ENCODE measurements at places on chromosomes 12 and 14.

DNA sequence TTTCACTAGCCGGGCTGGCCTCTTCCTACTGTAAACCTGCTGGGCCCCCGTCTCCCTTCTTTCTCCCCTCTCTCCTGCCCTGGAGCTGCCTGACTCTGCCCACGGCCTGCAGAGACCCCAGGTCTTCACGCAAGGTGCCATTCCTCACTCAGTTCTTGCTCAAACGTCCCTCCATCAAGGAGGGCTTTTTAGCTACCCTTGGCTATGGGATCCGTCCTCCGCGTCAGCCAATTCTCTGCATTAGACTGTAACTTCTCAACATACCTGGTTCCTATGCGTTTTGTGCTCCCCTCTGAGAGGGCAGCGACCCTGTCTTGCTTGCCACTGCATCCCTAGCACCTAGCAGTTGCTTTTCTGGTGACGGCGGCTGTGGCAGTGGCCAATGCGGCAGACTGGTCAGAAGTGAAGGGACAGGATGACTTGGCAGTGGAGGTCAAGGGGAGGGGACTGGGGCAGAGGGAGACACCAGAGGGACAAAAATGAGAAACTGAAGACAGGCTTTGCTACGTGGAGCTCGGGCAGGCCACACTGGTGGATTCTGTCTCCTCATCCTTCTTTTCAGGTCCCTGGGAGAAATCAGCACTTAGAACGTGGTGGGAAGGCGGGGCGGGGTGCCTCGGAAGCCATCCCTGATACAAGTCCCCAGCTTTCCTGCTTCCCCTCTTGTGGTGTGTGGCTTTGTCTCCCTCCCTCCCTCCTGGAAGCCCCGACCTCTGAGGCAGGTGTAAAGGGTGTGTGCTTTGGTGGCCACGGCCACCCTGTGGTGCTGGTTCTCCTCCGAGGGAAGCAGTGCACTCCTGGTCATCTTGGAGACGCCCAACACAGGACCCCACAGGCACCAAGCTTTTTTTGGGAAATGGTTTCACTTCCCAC is 1.8 kb downstream of the B3GNT4 start:
- DNase-seq = no peak

DNA sequence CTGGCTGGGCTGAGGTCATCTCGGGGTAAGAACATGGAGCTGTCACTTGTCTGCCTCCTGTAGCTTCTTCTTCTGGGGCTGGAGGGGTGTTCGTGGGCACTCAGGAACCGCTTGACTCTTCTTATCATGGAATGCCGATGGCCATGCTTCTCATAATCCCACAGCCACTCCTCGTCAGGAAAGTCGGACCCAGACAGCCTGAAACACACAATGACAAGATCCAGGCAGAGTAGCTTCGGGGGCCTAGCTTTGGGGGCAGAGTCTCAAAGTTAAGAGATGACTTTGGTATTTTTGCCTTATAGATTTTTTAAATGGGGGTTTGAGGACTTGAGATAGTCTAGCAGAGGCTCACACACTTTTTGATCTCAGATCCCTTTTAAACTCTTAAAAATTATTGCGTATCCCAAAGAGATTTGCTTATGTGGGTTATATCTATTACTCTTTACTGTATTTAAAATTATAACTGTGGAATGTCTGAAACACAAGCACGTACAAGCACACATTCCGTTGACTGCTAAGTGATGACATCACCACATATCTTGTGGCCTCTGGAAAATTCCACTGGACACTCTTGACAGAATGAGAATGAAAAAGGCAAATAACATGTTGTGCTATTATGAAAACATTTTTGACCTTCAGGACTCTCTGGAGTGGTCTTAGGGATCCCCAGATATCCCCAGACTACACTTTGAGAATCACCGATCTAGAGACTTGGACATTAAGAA is 43.3 kb downstream of the BEST3 start:
- DNase-seq = no peak

GRCh38 chr14:33081259-33081658 is 142.6 kb downstream of the NPAS3 start:
- DNase-seq = no peak

GRCh38 chr12:95809000-95809680 is 18.6 kb upstream of the NTN4 start:
- DNase-seq = no peak

GRCh38 chr12:26623136-26623535 is 209.9 kb downstream of the ITPR2 start:
- DNase-seq = no peak

DNA sequence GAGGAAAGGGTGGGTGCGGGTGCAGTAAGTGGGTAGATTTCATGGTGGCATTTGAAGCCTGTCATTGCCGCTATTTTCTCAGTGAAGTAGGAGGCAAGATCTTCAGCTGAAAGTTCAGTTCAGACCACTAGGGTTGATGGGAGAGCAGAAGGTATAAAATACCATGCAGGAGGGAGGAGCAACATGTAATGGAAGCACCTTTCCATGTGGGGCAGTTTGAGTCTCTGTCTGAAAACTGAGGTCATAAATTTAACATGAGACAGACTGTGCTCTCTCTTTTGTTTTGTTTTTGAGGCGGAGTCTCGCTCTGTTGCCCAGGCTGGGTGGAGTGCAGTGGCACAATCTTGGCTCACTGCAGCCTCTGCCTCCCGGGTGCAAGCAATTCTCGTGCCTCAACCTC is 22.7 kb downstream of the LRRC74A start:
- no peak for DNase-seq

DNA sequence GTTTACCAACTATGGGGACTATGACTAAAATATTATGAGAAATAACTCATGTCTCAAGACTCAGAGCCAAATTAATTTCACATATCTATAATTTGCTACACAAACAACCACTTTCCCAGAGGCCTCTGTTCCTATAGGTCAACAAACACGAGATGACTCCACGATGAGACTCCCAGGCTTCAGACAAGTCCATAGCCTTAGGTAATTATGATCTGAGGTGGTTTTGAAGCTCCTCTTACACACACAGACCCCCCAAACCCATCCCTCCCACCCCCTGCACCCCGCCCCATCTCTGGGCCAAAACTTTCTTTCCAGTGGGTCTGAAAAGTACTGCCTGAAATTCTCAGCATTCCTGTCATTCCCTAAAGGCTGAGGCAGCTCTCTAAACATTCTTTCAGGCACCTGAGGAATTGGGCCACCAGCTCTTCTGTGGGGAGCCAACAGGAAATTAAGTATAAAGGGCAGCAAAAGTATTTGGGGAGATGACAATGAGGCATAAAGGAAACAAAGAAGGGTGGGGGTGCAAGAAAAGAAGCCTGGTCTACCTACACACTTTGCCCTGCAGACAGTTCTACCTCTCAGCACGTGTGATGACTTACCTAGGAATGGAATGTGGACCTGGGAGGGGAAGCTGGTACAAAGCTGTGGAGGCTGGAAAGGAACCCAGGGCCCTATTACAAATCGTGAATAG is 143.6 kb downstream of the PAWR start:
- no peak for DNase-seq

DNA sequence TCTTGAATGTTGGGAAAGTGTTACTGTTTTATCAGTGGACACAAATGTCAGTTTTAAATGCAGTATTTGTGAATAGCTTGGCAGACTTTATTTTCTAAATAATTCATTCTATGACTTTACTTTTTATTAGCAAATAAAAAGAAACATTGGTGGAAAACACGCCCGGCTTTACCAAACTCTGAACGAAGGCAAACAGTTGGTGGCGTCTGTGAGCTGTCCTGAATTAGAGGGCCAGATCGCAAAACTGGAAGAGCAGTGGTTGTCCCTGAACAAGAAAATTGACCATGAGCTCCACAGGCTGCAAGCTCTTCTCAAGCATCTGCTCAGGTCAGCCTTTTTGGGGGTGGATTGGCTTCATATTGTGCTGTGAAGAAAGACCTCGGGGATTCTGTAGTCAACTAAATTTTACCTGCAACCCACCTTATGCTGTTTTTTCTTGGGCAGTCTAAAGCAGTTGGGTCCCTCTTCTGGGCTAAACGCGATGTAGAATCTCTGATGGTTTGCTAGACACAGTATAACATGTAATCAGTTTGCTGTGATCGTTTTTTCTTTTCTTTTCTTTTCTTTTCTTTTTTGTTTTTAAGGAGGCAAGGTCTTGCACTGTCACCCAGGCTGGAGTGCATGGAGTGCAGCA is 156.4 kb downstream of the ESR2 start:
- no peak for DNase-seq

DNA sequence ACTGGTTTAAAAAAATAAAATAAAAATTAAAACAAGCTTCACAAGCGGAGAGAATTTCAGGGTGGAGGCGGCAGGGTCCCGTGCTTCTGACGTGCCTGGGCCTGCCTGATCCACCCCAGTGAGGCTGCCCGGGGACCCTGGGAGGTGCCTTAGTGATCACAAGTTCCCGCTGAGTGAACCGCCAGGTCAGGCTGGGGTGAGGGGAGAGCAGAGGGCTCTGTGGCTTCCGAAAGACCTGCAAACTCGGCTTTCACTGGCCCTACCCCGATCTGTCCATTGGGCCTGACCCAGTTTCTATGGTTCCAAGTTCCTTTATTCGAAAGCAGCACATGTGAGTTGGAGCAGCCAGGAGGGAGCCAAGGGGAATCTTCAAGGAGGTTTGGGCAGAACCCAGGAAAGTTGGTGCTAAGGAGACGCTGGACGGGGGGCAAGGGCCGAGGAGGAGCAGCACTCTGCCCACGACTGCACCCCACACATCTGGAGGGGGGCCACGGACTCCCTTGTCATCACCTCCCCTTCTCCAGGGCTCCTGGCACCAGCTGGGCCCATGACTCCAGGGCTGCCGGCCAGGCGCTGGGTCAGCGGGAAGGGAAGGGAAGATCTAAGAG is 12.9 kb downstream of the MMP14 start:
- no peak for DNase-seq

DNA sequence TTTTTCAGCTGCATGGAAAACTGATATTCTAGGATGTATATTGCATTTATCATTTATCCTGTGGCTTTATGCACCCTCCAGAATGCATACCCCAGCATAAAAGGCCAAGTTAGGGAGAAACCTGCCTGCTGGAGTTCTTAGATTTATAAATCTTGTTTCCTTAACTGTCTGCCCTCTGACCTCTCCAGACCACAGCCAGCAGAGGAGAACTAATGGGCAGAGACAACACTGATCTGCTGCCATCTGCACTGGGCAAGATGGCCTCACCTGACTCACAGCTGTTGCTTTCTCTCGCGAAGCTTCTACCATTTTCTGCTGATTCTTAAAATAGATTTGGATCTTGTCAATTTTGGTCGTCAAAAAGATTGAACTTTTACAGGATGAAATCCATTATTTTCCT is 65.8 kb downstream of the PPP2R5C start:
- DNase-seq = no peak

DNA sequence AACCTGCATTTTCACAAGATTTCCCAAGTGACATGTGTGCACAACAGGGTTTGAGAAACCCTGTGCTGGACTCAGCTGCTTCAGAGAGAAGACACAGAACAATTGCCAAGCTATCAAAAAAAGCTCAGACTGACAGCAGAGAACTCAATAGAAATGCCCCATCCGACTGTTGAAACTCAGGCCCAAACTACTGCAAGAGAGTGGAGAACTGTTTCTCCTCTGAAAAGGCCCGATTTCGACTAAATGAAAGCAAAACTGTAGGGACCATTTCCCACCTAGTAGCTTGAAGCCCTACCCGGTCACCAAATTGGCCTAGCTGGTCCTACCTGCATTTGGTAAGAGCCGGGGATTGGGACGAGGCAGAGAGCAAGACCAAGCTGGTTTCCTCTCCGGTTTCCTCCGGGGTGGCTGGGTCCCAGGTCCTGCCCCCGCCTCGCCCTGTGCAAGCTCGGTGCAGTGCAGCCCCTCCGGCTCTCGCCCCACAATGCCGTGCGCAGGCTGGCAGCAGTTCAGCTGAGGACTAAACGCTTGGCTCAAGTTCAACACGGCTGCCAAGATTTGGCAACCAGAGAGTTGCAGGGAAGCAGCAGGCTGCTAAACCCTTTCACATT is 1180.6 kb downstream of the VRK1 start:
- peak; percentile 64 for DNase-seq

DNA sequence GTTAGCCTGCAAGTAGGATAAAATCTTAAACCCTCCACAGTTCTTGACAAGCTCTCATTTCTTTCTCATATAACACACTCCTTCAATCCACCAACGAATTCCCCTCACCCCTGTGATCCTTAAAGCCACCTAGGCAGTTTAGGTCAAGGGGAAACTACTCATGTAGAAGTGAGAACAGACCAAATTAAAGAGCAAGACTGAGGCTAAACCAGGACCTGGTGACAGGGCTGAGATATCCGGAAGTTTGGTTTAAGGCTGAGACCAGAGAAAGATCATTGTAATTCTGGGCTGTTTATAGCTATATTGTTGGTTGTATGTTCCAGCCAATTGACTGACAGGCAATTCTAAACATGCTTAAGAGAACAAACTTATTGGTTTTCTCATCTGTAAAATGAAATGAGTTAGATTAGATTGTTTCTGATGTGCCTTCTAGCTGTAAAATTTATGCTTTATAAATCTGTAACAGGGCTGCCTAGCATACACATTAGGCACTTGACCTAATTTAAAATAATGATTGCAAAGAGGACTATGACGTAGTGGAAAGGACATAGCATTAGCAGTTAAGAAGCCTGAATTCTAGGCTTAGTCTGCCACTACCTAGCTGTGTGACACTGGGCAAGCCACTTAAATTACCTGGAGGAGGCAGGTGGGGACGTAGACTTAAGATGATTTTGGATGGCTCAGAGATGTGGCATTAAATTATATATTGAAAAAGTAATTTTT is 53.9 kb upstream of the PTGR2 start:
- no peak for DNase-seq

GRCh38 chr12:110591451-110592051 is 8.4 kb upstream of the PPTC7 start:
- no peak for DNase-seq

DNA sequence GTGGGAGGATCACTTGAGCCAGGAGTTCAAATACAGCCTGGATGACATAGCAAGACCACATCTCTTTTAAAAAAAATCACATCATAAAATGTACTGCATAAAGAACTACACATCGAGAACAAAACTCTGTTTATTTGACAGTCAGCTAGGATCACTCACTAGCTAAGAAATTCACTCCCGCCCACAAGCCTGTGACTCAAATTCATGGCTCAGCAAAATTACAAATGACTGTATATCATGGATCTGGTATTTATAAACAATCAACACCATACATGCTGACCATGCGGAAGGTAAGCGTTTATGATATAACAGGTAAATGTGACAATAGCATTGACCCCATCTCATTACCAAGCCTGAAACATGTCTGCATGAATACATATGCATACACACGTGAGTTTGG is 206.5 kb downstream of the EFCAB11 start:
- no peak for DNase-seq
